ENCODE measurements at places on chromosomes 12 and 14.

GRCh38 chr14:54685286-54685845 lies 118.4 kb downstream of the SAMD4A start:
- no peak for DNase-seq

DNA sequence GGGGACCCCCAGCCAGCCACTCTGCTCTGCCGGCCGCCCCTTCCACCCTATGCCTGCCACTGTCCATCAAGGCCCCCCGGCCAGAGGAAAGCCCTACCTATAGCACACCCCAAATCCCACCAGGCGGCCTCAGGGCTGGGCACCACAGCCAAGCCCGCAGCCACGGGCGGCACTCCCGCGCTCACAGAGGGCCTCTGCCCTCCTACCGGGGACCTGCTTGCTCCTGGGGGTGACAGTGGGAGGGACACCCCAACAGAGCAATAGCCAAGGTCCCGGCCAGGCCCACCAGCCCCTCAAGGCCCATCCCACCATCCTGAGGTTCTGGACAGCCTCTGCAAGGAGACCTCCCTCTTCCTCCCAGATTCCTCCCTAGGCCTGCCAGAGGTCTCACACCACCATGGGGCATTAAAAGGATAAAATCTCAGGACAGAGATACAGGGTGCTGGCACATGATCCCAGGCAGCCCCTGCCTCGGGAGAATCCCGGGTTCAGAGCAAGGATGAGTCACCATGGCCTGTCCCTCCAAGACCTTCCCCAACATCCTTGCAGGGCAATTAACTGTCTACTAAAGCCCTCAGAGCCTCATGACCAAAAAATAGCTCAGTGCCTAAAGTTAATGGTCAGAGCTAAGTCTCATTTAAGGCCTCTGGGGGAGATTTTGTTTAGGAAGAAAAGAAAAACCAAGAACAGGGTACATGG lies 17.1 kb downstream of the CCDC85C start:
- DNase-seq: no peak

GRCh38 chr12:14896521-14897169 lies 11.0 kb upstream of the MGP start:
- peak; percentile 64 for DNase-seq

DNA sequence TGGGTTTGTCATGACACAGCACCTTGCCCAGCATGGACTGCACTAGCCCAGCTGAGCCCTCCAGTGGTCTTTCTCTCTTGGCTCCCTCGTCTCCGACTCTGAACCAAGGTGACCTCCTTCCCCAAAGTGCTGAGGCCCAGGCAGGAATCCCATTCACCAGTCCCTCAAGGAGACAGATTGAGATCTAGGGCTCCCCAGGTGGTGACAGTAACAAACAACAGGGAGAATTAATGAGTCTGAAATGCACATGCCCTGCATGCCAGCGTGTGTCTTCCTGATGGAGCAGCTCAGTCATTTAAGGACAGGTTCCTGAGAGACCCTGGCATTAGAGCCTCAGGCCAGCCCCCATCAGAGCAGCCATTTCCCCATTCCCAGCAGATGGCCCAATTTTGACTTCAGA lies 51.4 kb upstream of the OAS1 start:
- DNase-seq: peak; percentile 52

GRCh38 chr12:10362325-10362724 lies 27.5 kb downstream of the KLRK1 start:
- DNase-seq: no peak

All from NCI-H2171 treated with DMSO at 0.1 percent for 48 hours (cell line).